ENCODE measurements at places on chromosomes 4 and X. TPM values are rescaled to one million over a fixed set of nuclear protein-coding genes. Genes with fewer than 3 reads are reported as not detected.

DNA sequence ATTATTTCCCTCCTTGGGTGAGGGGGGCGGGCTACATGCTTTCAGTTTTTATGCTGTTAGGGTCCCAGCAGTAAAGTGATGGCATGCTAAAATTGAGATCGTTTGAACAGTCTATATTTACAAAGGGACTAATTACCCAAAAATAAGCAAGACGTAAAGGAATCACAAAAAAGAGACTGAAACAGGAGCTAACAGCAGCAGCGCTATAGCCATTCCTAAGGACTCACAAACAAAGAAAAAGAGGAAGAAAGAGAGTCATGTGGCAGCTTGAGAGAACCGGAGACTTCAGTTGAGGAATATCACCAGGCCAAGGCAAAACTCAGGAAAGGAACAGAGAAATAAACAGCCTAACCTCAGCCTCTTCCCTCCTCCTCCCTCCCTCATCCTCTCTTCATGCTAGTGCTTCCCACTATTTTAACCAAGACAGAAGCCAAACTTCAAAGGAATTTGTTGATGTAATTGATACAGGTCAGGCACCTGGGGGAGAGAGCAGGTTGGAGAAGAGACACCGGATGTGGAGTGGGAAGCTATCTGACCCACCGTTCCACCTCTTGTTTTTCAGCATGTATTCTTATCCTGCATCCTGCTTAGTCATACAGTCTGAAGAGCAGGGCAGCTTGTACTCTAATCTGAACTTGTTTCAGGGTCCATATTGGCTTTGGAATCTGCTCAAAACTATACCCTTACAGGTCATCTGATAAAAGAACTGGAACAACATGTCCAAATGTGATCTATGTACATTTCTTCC lies 383.7 kb downstream of the NAF1 start:
- H3K4me3 ChIP-seq = no peak overlapping the region
- no peak overlapping the region for H3K27ac ChIP-seq
- no peaks in the 10 kb centered on the region for H3K4me1 ChIP-seq
- no peaks in the 10 kb centered on the region for H3K36me3 ChIP-seq

DNA sequence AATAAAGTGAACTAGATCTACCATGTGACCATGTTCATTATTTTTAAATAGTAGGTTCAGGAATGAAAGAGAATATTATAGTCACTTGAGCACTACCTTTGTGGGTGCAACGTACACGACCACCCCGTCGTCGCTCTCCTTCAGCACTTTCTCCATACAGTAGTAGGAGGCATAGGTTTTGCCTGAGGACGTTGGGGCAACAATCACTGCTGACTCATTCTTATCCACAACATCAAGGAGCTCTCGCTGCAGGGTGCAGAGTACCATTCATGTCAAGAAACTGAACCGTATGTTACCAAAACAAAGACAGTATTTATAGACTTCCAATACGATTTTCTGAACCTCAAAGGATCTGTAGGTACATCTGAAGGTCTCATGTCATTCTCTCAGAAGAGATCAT lies 44.7 kb downstream of the DDX60 start:
- H3K36me3 ChIP-seq = no peaks in the 10 kb centered on the region
- H3K27me3 ChIP-seq = no peaks in the 10 kb centered on the region
- H3K4me1 ChIP-seq = no peaks in the 10 kb centered on the region
- H3K27ac ChIP-seq = no peak overlapping the region
- DNase-seq = no peak

- no peaks in the 10 kb centered on the region for H3K36me3 ChIP-seq
- H3K27ac ChIP-seq = no peak overlapping the region
- no peak for DNase-seq
- no peaks in the 10 kb centered on the region for H3K27me3 ChIP-seq
These were observed 57.1 kb downstream of the COMMD8 start for GRCh38 chr4:47406408-47406807.

GRCh38 chr4:142079959-142080358 lies 443.6 kb downstream of the IL15 start:
- no peaks in the 10 kb centered on the region for H3K27me3 ChIP-seq
- H3K4me1 ChIP-seq = no peaks in the 10 kb centered on the region
- DNase-seq = no peak
- H3K4me3 ChIP-seq = no peak overlapping the region

- no peak overlapping the region for H3K4me3 ChIP-seq
- DNase-seq = no peak
- H3K27me3 ChIP-seq = no peaks in the 10 kb centered on the region
- no peaks in the 10 kb centered on the region for H3K4me1 ChIP-seq
- H3K36me3 ChIP-seq = peaks cover 16% of the 10 kb centered on the region
- H3K27ac ChIP-seq = no peak overlapping the region
These were observed 100.9 kb downstream of the LCORL start for GRCh38 chr4:17920681-17921080.

Gene CCDC158
- 0.09 TPM for total RNA-seq

All from H9 (cell line).